ENCODE measurements at places on chromosomes 6 and 20.

DNA sequence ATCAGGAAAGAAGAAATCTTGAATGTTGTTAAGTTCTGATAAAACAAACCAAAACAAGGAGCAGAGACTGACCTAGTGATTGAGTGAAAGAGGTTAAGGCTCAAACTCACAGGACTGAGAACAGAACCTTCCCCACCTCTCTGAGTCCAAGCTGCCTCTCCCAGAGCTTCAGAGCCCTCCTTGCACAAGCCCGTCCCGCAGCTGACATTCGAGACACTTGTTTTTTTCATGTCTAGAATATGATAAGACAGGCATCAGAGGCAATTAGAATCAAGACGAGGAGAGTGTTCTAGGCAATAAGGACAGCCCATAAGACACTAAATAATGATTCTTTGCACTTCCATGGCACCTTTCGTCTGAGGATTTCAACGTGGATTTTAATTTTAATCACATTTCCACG, 140.6 kb downstream of the PXDC1 start:
- no peak for DNase-seq

DNA sequence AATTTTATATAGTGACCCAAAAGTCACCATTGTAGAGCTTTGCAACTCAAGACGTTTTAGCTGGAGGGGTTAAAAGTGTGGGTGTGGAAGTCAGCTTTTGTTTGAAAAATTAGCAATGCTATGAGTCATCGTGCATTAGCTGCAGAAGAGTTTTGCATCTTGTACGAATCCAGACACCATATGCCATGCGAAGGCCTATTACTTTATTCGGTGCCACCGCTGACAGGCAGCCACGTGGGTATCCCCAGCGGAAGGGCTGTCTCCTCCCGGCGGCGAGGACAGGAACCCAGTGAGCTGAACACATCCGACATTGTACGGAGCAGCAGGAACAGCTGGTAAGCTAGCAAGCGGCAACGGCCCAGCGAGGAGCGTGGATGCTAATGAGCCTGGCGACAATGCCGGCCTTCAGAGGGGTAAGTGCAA, 84.4 kb downstream of the INSM1 start:
- DNase-seq, result peak; percentile 5

DNA sequence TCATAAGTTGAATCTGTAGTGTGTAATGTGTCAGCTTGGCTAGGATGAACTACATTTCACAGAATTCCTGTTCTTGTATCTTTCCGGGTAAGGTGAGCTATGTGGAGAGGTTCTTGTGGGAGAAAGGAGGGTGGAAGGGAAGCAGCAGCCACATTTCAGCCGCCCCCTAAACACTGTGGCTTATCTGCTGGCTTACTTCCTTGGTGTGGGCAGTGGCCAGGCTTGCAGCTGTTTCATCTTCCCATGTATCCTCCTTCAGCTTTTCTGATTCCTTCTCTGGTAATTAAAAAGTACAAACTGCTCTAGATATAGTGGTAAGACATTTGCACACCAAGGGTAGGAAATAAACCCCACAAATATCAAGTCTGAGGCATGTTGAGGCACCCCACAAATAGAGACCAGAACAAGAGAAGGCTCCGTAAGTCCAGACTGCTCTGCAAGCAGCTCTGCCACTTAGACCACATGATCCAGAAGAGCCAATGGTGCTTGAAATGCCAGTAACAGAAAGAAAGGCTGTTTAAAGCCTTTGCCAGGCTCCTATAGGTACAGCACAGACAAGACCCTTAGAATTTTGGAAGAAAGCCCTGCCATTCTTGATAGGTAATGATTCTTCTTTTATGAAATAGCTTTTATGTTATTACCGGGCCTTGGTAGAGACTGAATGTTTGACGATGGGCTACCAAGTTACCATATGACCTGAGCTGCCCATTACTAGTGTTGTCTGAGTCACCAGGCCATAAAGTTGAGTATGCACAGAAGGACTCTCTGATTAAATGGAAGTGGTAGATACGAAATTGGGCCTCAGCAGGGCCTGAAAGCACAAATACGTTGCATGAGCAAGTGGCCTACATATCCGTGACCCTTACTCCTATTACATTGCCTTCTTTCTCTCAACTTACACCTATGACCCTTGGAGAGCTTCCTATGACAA, 215.0 kb upstream of the SGK1 start:
- no peak for DNase-seq

GRCh38 chr20:52270001-52270606, 78.5 kb upstream of the ZFP64 start:
- DNase-seq, result no peak

DNA sequence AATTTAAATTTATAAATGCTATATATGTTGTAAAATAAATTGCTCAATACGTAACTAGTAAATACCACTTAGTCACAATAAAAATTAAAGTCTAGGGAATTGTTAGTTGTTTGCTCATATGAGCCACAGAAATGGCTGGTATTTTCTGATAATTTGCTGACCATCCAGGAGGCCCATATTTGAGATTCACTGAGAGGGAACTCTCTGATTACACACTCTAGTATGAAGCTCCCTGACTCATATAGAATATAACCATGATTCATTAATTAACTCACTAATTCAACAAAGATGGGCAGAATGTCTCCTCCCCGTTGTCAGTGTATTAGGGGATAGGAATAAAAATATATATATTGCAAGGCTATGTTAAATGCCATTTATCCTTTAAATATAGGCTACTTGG, 46.6 kb upstream of the TMEM30A start:
- no peak for DNase-seq

GRCh38 chr20:59146780-59147565, 16.6 kb upstream of the ZNF831 start:
- no peak for DNase-seq

DNA sequence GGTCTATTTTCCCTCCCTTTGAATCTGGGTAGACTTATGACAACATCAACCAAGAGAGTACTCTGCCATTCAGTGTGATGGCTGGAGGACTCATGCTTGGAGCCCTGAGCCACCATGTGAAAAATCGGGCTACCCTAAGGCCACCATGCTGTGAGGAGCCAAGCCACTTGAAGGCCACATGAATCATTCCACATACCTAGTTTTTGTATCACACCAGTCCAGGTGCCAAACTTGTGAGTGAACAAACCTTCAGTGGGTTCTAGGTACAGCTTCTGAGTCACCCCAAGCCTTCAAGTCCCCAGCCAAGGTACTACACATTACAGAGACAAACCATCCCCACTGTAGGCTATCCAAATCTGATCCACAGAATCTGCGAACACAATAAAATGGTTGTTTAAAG, 37.4 kb upstream of the E2F3 start:
- no peak for DNase-seq

GRCh38 chr6:78910010-78910409, 42.7 kb downstream of the IRAK1BP1 start:
- no peak for DNase-seq

DNA sequence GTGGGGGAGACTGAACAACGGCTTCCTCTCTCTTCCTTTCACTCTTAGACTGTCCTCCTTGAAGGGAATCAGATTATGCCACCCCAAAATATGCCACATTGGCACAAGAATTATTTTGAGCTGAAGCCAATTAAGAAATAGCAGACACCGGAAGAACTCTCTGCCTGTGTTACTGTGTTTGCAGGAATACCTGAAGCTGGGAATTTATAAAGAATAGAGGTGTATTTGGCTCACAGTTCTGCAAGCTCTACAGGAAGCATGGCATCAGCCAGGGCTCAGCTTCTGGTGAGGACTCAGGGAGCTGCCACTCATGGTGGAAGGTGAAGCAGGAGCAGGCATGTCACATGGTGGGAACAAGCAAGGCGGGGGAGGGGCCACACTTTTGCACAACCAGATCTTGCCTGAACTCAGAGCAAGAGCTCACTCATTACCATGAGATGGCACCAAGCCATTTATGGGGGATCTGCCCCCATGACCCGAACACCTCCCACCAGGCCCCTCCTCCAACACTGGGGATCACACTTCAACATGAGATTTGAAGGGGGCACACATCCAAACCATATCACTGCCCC, 46.0 kb downstream of the PCNA start:
- no peak for DNase-seq

GRCh38 chr6:6818078-6818639, 229.6 kb downstream of the LY86 start:
- DNase-seq, result no peak

DNA sequence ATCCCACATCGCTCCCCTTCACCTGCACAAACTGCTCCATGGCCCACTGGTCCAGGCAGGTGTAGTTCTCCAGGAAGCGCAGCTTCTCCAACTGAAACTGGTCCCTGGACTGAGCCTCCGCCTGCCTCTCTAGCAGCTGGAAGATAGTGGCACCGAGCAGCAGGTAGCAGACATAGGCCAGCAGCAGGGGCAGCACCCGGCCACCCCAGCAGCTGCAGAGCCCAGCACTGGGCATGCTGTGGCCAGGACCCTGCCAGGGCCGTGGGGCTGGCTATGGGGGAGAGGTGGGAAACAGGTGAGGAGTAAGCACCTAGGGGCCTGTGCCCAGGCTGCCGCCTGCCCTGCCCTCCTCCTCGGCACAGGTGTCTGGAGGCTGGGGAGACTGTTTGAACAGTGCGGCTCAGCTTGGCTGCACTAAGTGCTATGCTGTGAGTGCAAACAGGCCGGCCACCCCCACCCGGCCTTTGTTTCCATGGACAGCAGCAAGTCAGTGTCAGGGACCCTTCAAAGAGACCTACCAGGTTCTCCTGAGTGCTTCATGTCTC, at the start of gene KCNK16:
Gene KCNK16 (minus strand): TSS at position 397 of the 545 bp plus-strand sequence. CDS start 162 bp downstream, at position 235.
- no peak for DNase-seq

GRCh38 chr6:53960311-53960710, 150.9 kb upstream of the MLIP start:
- no peak for DNase-seq

DNA sequence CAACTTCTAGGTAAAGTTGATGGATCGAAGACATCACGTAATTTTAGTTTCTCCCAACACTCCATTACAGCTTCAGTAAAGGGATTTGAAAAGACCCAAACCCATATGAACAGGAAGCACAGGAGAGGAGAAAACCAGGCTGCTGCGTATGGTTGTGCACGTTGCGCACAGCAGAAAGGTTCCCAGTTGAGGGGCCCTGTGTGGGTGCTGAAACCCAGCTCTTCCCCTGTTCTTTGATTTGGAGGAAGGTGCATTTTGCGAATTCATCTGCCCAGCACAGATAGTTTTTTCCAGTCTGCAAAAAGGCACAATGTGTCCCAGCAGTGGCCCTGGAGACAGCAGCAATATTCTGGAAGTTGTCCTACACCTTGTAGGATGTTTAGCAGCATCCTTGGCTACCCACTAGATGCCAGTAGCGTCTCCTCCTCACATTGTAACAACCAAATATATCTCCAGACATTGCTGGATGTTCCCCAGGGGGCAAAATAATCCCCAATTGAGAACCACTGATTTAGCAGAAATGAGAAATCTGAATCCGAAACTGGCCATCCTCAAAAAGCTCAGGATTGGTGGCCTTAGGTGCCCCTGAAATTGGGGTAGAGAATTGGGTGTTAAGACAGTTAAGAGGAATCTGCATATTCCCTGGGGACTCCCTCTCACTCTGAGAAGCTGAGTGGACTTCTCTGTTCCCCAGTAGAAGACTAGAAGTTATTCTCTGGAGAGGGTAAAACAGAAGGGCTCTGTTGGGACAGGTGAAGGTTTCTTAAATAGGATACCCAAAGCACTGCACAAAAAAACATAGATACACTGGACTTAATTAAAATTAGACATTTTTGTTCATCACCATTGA, 12.2 kb downstream of the SUN5 start:
- DNase-seq, result no peak

- no peak for DNase-seq
These were observed 24.2 kb downstream of the LHFPL5 start for GRCh38 chr6:35829306-35829705.

DNA sequence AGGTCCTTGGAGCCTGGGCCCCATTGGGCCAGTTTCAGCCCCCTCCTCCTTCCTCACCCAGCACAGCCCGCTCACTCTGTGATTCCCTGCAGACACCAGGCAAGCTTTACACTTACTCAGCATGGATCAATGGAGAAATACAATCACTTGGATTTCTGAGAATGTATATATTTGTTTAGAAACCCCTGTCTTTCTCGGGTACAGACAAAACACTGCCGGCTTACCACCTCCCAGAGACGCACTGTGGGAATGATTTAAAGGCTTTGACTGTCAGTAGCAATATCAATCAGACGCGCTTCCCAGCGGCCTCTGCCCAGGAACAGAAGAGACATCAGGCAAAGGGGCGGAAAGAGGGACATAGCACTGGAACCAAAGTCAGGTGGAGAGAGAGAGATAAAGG, 186.5 kb downstream of the MAFB start:
- DNase-seq, result no peak

DNA sequence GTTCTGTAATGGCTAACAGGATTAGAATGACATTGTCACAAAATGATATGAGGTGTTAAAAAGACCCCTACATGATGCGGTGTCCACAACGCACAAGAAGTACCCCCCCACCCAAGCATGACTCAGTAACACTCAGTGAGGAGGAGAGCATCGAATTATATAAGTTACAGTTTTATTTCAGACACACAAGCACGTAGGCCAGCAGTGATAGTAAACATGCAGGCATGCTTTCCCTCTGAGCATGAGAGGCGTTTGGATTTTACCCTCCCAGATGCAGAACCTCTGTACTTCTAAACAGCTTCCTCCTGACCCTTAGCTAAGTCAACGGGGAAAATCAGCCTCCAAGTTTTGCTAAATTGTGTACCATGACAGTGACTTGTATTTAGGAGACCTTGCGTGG, 23.9 kb downstream of the GNAS start:
- no peak for DNase-seq

Measured in AG04449 (cell line).